ENCODE measurements at places on chromosomes 2 and 18.

DNA sequence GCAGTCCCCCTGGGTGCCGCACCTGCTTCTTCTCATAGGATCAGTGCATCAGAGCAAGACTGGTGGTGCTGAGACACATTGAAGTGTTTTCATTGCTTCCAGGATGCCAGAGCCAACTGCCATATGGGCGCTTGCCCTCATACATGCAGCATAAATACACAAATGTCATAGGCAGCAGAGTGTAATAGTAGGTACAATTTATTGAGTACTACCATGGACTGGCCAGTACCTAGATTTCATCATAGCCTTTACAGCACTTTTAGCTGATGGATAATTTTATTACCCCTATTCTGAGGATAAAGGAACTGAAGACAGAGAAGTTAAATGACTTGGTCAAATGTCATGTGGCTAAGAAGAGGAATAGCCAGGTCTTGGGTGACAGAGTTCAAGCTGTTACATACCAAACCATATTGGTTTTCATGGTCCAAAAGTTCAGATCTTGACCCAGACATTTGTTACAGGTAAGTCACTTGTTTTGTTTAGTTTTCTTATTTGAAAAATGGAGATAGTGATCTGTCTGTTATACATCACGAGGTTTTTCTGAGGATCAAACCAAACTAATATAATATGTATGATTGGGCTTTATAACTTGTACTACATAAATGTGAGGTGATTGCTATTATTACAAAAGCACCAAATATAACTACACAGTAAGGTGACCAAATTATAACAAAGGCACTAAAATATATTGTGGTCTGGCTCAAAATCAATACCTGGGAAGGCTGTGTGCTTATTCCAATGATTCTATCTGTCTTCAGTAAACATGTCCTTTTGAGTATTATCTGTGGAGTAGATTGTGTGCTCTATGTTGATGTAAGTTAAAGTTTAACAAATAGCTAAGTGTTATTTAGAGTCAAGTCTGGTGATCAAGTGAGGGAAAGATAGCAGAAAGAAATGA lies 151.9 kb upstream of the CYRIA start:
- DNase-seq, result no peak

GRCh38 chr2:10038716-10039115 lies 4.6 kb upstream of the KLF11 start:
- DNase-seq, result no peak

GRCh38 chr2:225196579-225196978 lies 154.3 kb upstream of the DOCK10 start:
- no peak for DNase-seq

GRCh38 chr2:174157053-174157452 lies 91.3 kb downstream of the OLA1 start:
- DNase-seq, result no peak

DNA sequence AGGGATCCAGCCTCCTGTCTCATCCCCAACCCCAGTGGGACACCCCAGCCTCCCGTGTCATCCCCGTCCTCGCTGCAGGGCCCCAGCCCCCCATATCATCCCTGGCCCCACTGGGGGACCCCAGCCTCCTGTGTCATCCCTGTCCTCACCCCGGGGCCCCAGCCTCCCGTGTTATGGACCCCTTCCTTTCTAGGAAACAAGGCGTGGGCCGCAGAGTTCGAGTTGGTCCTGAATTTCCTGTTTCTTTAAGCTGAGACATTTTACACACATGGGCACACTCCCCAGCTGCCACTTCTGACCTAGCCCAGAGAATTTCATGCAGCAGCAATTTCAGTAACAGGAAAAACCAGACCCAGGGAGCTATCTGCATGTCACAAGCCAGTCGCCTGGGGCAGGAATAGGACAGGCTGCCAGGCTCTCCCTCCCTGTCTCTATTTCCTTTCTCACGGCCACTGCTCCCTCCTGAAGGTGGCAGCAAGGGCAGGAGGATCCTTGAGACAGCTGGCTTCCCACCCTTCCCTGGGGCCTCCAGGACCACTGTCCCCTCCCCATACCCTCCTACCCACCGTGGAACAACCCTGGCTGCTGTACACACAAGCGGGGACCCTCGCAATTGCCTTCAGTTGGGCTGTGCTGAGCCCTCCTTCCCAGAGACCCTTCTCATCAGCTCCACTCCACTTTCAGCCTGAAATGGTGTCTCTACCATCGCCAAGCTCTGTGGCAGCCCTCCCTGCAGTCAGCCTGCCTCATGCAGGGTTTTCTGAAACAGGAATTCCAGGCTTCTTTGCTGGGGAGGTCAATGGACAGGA lies 141.9 kb upstream of the ID2 start:
- no peak for DNase-seq

DNA sequence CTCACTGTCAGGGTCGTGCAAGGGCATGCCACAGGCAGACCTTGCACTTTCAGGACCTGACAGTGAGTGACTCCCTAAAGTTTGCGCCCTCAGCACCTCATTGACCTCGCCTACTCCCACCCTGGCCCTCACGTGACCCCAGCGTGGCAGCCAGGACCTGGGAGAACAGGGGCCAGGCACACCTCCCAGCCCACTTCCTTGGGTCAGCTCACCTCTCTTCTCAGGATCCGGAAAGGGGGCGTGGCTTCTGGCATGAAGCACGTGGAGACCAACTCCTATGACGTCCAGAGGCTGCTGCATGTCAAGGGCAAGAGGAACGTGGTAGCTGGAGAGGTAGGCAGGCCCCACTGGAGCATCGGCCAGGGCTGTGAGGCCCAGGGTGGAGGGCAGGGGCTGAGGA lies 8.8 kb downstream of the VIL1 start:
- no peak for DNase-seq

GRCh38 chr18:26454616-26455015 lies 93.7 kb downstream of the KCTD1 start:
- DNase-seq, result no peak

DNA sequence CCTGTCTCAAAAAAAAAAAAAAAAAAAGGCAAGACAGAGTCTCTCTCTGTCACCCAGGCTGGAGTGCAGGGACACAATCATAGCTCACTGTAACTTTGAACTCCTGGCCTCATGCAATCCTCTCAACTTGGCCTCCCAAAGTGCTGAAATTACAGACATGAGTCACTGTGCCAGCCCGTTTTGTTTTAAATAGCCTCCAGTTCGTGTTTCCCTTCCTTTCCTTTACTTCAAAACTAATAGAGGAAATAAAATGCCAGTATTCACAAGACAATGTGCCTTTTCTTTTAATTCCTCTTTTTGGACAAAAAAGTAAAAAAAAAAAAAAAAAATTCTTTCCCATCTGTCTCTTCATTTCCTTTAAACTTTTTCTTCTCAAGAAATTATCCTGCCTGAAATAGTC lies 54.5 kb upstream of the ACMSD start:
- DNase-seq, result no peak

DNA sequence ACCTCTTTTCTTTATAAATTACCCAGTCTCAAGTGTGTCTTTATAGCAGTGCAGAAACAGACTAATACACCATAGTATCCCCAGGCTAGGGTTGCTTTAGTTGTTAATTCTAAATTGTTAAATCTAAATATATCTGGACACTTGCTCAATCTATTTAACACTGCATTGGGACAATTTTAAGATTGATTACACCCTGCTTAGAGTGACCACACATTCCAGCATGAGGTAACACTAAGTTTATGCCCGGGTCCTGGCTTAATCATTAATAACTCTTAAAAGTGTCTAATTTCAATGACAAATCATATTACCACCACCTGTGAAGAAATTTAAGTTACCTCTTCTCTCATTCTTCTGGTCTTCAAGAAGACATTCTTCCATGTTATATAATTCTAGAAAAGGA lies 131.4 kb downstream of the ZNF385B start:
- DNase-seq, result no peak

DNA sequence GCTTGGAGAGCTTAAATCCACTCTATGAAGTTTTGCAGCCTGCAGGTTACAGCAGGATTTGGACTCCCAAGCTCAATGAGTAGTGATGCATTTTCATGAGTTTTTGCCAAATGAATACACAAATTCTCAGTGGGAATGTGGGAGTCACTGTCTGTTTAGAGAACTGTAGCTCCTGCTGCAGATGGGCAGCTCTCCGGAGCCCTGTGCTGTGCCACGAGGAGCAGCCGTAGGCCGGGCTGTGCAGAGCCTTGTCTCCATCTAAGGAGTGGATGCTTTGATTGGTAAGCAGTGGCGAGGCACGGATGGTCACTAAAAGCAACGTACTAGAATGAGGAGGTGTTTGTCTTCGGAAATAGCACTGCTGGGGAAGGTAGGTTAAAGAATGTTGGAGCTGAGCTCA lies 96.0 kb upstream of the NFATC1 start:
- no peak for DNase-seq

GRCh38 chr2:8586457-8587051 lies 95.3 kb upstream of the ID2 start:
- DNase-seq, result no peak

GRCh38 chr18:59517446-59518165 lies 158.5 kb upstream of the LMAN1 start:
- DNase-seq, result no peak

DNA sequence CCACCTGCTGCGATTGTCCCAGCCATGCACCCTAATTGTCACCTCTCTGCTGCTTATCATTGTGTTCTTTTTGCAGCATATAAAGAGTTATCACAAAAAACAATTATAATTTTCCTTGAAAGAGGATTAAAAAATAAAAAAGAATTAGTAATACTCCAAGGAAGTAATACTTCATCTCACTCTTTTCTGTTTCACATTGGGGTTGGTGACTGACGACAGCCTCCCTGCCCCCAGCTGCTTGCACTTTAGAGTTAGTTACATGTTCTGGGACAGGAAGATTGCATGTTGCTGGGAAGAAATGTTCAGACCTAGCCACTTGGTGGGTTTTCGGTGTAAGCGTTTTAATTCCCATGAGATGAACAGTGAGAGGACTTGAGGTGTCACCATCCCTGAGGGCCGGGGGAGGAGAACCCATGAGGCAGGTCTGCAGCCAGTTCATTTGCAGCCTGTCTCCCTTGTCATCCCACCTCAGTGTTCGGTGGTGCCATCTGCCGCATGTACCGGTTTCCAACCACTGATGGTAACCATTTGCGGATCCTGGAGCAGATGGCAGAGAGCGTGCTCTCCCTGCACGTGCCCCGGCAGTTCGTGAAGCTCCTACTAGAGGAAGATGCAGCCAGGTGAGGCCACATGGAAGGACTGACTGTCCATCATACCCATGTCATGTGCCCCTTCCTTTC lies 69.1 kb downstream of the COA5 start:
- no peak for DNase-seq

- DNase-seq, result no peak
Measured at GRCh38 chr2:39515273-39515896, 78.3 kb upstream of the MAP4K3 start.

GRCh38 chr18:25876330-25876948 lies 214.0 kb downstream of the SS18 start:
- no peak for DNase-seq

GRCh38 chr2:142222715-142223114 lies 91.9 kb upstream of the LRP1B start:
- DNase-seq, result no peak

Data from smooth muscle cell of the brain vasculature (primary cell).